ENCODE measurements at places on chromosomes 3 and 15.

DNA sequence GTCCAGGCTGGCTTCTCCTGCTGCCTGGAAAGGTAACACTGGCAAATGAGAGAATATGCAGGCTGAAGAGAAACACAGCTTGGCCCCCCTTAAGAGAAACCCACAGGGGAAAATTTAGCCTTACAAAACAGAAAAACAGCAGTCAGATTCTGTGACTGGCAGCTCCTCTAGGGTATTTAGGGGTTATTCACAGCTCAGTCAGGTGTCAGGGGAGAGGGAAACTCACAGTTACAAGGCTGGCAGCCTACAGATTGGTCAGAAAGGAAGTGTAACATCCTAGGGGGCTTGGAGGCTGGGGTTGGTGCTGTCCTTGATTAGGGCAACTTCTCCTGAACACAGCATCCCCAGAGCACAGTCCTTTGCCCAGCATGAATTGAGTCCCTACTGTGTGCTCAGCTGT lies 81.4 kb downstream of the SEMA5B start:
- no peak for DNase-seq

- DNase-seq: no peak
Measured at GRCh38 chr3:61353382-61353781, 102.1 kb upstream of the FHIT start.

DNA sequence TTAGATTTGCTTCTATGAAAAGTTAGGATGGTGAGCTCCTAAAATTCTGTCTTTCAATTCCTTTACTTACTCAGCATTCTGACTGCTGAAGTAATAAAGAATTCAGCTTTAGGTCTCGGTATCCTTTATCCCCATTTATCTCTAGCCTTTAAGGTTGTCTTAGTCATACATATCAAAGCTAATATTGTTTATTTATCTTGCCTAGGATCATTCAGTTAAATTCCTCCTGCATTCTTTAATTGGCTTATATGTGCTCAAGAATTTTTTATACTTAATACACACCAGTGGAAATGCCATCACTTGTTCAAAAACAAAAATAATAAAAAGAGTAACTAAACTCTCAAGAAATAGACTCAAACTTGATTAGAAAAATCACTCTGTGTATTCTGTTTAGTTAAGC lies 507.0 kb downstream of the ZPLD1 start:
- no peak for DNase-seq

DNA sequence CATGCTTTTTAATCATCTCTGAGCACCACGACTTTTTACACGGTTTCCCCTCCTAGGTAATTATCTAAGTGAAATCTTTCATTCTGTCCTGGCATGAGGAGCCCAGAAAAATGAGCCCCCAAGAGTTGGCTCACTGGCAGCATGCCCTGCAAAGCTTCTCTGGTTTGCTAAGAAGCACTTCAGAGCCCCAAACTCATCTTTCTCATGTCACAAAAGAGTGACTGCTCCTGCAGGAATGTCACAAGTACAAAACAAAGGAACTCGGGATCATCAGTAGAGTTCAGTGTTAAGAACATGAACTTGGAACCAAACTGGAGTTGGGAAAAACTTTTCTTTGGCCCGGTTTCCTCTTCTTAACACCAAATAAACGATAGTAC lies 123.9 kb downstream of the FOXB1 start:
- DNase-seq: no peak

- DNase-seq: peak; percentile 79
Measured at GRCh38 chr3:101848754-101849713, at the start of gene NFKBIZ. NFKBIZ (plus strand) TSS chr3:101849514; CDS start chr3:101849629, 115 bp downstream.

DNA sequence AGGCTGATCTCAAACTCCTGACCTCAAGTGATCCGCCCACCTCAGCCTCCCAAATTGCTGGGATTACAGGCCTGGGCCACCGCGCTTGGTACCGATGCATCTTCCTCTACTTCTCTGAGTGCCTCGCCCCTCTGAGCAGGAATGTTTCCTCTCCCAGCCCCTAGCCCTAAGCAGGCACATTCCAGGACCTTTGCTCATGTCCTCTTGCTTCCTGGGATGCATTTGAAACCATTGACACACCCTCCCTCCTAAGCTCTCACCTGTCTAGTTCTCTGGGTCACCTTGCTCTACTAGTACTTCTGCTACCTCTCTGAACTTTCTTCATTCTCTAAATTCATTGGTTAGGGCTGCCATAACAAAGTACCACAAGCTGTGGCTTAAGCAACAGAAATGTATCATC lies 17.9 kb upstream of the UACA start:
- DNase-seq: no peak

- DNase-seq: no peak
Measured at GRCh38 chr3:133890972-133891644, 4.6 kb downstream of the RAB6B start.

DNA sequence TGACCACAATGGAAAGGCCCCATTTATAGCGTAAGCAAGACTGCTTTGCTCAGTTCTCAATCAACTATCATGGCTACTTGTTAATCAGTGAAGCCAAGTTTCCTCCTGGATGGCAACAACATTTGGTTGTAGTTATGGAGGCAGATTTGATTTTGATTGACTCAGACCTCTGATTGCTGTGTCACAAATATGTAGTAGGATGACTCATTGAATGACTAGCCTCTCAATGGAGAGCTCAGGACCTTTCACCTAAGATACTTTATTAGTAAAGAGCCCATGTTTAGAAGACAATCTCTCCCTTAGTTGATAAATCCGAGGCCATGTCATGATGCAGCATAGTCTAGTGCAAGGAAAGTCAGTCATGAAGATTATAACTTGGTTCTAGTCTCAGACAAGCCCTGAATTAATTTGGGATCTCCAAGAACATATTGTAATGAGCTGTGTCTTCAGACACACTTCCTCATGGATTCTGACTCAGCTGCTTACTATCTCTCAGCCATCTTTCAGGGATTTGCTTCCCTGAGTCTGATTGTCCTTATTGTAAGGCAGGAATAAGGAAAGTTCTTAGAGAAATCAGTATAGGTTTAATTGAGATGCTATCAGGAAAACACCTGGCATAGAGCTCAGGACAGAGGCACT lies 397.4 kb upstream of the TMCO5A start:
- no peak for DNase-seq

- no peak for DNase-seq
Measured at GRCh38 chr3:150345021-150345538, 63.0 kb upstream of the TSC22D2 start.

DNA sequence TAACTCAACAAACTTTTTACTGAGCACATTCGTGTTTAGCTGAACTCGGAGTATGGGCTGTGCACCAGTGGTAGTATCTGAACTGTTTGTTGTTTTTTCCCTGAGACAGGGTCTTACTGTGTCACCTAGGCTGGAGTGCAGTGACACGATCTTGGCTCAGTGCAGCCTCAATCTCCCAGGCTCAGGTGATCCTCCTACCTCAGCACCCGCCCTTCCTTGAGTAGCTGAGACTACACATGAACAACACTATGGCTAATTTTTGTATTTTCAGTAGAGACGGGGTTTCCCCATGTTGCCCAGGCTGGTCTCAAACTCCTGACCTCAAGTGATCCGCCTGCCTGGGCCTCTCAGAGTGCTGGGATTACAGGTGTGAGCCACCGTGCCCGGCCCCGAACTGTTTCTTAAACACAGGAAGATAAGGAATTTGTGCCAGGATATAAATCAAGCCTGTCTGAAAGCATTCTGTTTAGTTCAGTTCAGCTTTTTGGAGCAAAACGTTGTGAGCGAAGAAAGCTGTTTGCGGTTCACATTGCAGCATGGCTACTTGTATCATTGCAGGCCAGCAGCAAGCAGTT lies 40.4 kb upstream of the SKOR1 start:
- no peak for DNase-seq

DNA sequence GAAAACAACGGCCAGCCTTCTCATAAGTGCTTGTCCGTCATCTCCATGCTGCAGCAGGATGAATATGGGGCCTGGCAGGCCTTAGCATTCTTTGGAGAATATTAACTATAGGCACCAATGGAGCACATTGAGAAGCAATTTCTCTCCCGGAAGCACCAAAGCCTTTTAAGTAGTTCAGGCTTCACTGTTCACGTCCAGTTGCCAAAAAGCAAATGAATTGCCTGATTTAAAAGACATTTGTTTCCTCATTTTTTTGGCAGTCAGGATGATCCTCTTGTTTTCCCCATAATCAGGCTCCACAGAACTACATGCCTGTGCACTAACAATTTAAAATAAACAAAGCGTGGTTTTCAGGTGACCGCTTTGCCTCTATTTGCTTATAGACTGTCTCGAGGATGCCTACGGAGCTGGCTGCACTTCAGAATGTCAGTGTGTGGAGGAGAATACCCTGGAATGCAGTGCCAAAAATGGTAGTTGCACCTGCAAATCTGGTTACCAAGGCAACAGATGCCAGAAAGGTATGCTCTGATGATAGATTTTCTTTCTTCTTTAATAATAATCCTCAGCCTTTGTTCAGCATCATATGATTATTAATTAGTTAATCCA lies 725.2 kb upstream of the GOLIM4 start:
- DNase-seq: no peak

All from DMS153 (cell line).